Natural killer cell (primary cell): ENCODE measurements at places on chromosomes 4 and X.

DNA sequence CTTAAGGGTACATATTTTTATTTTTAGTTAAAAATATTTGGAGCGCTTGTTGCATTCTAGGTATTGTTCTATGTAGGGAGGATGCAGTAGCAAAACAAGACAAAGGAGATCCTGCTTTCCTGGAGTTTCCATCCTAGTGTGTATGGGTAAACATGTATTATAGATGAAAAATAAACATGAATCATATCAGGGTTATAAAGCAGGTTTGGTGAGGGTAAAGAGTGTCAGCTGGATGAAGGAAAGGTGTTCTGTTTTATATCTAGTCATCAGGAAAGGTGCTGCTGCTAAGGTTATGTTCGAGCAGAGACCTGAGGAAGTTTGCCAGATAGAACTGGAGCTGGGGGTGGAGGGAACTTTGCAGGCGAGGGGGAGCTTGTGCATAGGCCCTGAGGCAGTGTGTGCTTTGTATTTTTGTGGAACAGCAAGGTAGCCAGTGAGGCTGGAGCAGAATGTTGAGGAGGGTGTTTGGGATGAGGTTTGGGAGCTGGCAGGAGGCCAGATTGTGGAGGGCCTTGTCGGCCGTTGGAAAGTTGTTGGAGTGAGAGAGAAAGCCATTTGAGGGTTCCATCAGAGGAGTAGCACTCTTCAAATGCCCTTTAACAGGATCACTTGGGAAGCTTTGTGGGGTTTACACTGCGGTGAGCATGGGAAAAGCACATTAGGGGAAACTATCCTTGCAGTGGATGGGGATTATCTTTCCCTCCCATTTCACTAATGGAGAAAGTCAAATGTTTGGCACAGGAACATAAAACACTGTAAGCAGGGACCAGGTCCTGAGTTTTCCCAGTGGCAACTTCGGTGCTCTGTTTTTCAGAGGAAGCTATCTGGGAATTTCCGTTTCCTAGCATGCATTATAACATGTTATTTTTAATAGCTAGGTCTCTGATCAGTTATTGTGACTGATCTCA is 35.9 kb downstream of the AFF1 start:
- DNase-seq = no peak

DNA sequence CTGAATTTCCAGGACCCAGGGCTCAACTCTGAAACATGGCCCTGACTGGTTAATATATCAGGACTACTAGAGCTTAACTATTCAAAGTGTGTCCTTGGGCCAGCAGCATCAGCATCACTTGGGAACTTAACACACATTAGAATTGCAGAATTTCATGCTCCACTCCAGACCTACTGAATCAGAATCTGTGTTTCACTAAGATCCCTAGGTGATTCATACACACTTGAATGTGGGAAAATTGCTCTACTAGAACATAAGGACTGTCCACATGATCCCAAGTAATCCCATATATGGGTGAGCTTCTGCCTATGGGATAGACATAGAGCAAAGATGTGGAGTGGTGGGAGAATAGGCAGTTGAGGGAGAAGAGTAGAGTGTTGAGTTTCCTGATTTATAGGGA is 192.5 kb upstream of the CLNK start:
- DNase-seq = no peak

DNA sequence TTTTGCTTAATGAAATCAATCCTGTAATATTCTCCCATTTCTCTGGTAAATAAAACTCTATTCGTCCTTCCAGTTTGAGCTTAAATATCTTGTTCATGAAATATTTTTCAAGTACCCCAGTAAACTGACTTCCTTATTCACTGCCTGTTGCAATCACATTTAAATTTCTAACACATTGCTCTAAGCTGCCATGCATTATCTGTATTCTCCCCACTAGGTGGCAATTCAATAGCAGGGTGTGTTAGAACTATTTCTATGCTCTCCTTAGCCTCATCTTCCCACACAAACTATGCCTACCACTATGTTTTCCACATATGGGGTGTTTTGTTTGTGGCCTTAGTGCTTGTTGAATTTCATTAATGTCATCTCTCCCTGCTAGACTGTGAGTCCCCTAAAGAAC is 377.1 kb upstream of the HS3ST1 start:
- no peak for DNase-seq

GRCh38 chr4:32394255-32394654 is 1674.1 kb downstream of the PCDH7 start:
- no peak for DNase-seq
